ENCODE measurements at places on chromosomes 1 and 21. TPM values are rescaled to one million over a fixed set of nuclear protein-coding genes. Genes with fewer than 3 reads are reported as not detected.

- no peak for DNase-seq
These were observed 356.6 kb upstream of the LYPLAL1 start for GRCh38 chr1:218817071-218817470.

- DNase-seq, result no peak
These were observed 2082.6 kb downstream of the MRPL39 start for GRCh38 chr21:23524685-23525084.

Gene KCNC4
- 7.4 TPM for polyA plus RNA-seq

Gene NHLH1
- 1.0 TPM for polyA plus RNA-seq

Gene NR5A2
- 0.53 TPM for polyA plus RNA-seq

DNA sequence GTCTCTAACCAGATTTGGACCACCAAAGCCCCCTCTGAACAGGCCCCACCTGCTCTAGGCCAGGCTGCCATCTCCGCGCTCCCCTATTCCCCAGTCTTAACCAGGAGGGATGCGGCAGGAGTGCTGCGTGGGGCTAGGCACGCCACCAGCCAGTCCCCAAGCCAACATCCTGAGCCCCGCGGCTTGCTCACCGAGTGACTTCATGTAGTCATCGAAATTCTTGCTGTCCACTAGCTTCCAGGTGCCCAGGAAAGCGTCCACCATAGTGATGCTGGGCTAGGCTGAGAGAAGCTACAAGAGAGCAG, 173 bp downstream of the FABP3 start:
- DNase-seq, result no peak

Gene CD34
- polyA plus RNA-seq, result 29.1 TPM

Gene FCRLB
- 0.58 TPM for polyA plus RNA-seq

GRCh38 chr1:10387677-10388386, 11.0 kb upstream of the PGD start:
- peak; percentile 25 for DNase-seq

Gene SAMSN1
- polyA plus RNA-seq, result 0.44 TPM

- no peak for DNase-seq
These were observed 36.2 kb downstream of the ZSWIM5 start for GRCh38 chr1:45170151-45170742.

GRCh38 chr21:33025106-33025488, 638 bp upstream of the OLIG2 start:
- DNase-seq, result peak; percentile 56

Gene KIF26B
- polyA plus RNA-seq, result 17.6 TPM

Gene LINGO4
- polyA plus RNA-seq, result 0.12 TPM

GRCh38 chr1:223082914-223083313, 60.1 kb downstream of the TLR5 start:
- DNase-seq, result no peak

DNA sequence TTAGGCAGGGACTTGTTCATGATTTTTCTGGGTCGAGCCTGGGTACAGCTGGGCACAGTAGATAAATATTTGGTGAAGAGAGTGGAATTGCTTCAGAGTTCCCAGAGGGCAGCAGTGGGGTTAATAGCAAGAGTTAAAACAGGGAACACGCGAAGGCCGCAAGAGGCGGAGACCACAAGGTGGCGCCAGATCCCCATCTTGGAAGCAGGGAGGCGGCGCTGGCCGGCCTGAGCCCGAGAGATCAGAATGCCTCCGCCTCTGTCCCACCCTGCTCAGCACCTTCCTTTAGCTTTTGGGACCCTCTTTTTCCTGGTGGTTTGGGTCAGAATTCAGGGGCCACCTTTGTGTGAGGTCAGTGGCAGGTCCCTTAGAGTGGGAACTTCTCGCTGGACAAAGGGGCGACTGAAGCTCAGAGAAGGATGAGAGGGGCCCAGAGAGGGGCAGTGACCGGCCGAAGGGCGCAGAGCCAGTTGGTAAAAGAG, 6.5 kb upstream of the PADI2 start:
- DNase-seq, result peak; percentile 92

Gene PCNX2
- polyA plus RNA-seq, result 20.0 TPM

Gene DISC1
- 3.3 TPM for polyA plus RNA-seq

Gene MX2
- polyA plus RNA-seq, result 0.93 TPM

DNA sequence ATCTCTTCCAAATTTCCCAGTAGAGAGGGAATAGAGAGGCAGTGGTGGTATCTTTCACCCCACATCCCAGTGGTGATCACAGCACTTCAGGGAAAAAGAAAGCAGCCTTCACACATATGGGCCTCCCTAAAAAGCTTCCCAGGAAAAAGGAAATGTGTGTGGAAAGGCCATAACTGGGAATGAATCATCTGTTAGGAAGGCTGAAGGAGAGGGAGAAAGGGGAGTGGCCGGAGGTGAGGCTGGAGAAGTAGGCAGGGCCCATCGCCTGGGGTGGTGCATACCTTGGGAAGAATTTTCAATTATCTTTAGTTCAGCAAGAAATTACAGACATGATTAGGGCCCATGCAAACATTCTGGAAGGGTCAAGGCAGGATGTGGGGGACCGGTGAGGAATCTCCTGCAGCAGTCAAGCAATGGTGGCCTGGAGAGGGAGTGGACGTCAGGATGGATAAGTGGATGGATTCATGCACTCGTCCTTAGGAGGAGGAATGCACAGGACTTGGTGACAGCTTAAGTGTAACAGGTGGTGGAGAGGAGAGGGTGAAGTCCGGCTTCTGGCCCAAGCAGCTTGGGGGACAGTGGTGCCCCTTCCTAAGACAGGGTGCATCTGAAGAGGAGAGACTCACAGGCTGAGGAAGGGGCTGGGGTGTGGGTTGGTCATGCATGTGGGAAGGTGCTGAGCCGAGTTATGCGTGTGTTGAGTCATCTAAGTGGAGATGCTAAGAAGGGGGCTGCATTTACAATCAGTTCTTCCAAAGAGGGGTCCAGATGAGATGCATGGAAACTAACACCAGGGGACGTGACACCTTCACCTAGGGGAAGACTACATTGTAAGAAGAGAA, 17.9 kb downstream of the HIVEP3 start:
- no peak for DNase-seq

Gene DNASE2B
- not detected for polyA plus RNA-seq

DNA sequence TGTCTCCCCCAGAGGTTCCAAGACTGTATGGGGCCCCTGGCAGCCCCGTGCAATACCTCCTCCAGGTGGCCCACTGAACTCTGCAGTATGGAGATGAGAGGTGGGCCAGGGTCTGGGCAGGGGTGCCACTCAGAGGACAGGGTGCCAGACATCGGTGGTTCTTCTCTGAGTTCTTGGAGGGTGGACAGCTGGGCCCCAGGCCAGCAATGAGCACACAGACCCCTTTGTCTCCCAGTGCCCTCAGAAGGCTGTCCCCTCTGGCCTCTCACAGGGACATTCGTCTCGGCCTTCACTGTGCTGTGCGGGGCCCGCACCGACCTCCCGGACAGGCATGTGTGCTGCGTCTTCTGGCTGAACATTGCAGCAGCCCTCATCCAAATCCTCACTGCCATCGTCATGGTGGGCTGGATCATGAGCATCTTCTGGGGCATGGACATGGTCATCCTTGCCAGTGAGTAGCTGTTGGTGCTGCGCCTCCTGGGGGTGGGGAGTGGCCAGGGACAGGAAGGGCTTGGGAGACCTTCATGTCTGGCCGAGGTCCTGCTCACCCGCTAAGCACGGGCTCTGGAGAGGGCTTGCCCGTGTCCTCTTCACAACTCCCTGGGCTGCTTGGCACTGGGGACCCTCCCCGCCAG, 48.1 kb downstream of the STUM start:
- no peak for DNase-seq

GRCh38 chr1:160418483-160418882, 18.1 kb downstream of the VANGL2 start:
- DNase-seq, result no peak

Gene TTC24
- not detected for polyA plus RNA-seq

DNA sequence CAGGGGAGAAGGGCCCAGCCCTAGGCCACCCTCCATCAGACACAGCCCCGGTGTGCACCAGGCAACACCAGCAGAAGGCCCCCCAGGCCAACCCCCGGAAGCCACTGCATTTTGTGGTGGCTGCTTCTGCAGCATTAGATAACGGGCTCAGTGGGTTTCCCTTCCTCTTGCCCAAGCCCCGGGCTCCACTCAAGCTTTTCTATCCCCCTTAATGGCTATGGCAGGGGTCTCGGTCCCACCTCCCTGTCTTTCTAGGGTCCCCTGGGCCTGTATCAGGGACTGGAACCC, 18.9 kb downstream of the C1orf174 start:
- DNase-seq, result no peak

All from brain (organoid and tissue), 16 donors.